ENCODE measurements at places on chromosomes 1 and 21. TPM values are rescaled to one million over a fixed set of nuclear protein-coding genes. Genes with fewer than 3 reads are reported as not detected.
A peak's percentile ranks its signal among the peaks of the same experiment; 100 is the strongest.

GRCh38 chr1:36207339-36207738 lies 16.9 kb upstream of the THRAP3 start:
- DNase-seq: no peak

Gene LCE2A
- total RNA-seq: not detected

Gene WARS2
- total RNA-seq: 8.8 TPM

DNA sequence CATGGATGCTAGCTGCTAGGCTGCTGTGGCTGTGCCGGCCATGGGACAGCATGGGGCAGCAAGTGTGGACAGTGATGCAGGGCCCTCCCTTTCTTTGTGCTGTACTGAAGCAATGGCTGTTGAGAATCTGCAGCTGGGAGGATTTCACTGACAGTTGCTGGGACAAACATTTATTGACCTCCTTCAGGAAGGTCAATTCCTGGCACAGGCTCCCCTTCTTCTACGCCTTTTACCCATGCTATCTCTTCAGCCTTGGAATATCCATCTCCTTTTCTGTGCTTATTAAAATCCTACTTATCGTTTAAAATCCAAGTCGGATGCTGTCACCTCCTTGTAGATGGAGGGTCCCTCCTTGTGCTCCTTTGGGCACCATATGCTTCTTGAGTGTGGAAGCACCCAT lies 213.1 kb upstream of the USP24 start:
- DNase-seq: no peak

- peak; percentile 38 for DNase-seq
Observed at GRCh38 chr1:107782217-107782845, 182.6 kb downstream of the VAV3 start.

- no peak for DNase-seq
Observed at GRCh38 chr1:160829766-160830165, 32.9 kb downstream of the CD244 start.

DNA sequence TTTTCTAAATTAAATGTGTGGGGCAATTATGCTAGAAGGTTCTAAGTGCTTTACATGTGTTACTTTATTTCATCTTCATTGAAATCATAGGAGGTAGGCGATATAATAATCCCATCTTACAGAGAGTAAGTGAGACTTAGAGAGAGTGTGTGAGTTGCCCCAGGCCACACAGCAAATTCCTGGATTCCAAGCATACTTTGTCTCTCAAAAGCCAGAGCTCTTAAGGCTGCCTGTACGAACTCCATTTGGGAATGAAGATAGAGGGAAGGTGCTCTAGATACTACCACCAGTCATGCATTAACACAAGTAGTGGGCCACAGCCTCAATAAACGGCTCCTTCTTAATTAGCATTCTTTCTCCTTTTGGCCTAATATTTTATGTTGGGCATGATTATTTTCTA lies 170.1 kb downstream of the SIPA1L2 start:
- no peak for DNase-seq

Gene KLHDC9
- 5.3 TPM for total RNA-seq

Gene BARHL2
- not detected for total RNA-seq

Gene COL9A2
- 3.2 TPM for total RNA-seq

- no peak for DNase-seq
Observed at GRCh38 chr1:76510672-76511557, 356.4 kb upstream of the ST6GALNAC5 start.

GRCh38 chr1:11855430-11855829 lies 3.3 kb downstream of the NPPB start:
- no peak for DNase-seq

Gene HJV
- not detected for total RNA-seq

Gene PRKACB
- total RNA-seq: 28.5 TPM

- DNase-seq: no peak
Observed at GRCh38 chr1:154847891-154848290, 22.2 kb downstream of the KCNN3 start.

GRCh38 chr1:2345297-2346075 lies 45.9 kb downstream of the MORN1 start:
- DNase-seq: no peak

DNA sequence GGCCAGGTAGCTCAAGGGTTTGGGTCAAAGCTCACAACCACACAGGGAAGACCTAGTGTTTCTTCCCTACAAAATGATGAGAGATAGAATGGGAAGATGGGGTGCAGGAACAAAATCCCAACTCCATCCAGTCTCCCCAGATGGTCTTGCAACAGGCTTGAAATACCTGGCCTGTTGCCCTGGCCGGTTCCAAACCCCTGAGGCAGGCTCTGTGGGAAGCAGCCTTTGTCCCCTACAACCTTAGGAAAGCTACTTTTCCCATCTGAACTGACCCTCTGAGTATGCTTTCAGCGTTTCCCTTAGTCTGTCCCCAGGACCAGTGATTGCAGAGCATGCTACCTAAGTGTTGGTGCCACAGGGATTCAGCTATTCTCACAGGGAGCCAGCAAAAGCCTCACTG lies 104.0 kb downstream of the GDAP2 start:
- DNase-seq: no peak

DNA sequence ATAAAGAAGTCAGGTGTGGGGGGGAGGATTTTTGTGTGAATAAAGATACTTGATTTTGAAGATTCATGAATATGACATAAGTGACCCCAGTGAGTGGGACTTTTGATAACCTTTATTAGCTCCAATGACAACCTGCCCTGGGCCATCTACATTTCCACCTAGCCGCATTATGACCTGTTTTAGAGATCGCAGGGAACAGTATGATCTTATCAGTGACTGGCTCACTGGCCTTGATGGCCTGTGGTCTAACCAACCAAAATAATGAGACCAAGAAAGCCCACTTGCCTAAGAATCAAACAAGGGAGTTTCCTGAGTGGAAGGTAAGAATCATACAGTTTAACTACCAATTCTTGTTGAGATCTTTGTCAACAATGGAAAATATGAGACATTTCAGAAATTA lies 1.8 kb downstream of the ELAPOR1 start:
- no peak for DNase-seq

Gene ESPN
- 2.2 TPM for total RNA-seq

GRCh38 chr1:153678519-153679336 lies at the start of gene NPR1:
NPR1 (plus strand) TSS chr1:153678688; CDS start chr1:153679109, 421 bp downstream.
- peak; percentile 37 for DNase-seq

GRCh38 chr1:201013031-201013485 lies 10.5 kb downstream of the KIF21B start:
- DNase-seq: no peak

GRCh38 chr1:39679821-39680220 lies 7.9 kb upstream of the NT5C1A start:
- DNase-seq: no peak

Gene TSPAN1
- total RNA-seq: 94.8 TPM

DNA sequence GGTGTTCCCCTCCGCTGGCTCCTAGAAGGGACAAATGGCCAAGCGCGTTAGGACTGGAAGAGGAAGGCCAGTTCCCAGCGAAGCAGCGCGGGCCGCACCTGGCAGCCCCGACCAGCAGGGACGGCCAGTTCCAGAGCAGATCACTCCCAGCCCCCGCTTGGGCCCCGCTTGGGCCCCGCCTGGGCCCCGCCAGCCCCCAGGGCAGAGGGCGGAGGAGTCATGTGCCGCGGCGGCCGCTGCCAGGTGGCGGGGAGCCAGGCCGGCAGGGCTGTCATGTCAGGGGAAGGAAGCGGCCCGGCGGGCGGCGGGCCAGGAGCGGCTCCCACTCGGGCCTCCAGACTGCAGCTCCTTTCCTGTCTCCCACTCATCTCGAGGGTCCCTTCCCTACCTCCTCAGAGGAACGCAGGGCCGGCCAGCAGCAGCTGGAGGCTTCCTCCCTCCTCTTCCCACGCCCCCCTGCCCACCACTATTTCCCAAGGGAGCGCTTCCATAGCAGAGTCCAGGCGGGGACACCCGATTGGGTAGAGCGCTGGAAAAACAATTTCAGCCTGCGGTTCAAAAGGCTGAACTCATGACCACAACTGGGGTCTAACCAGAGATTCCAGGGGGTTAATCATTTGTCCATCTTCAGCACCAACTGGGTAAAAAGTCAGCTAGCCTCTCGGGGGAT lies 16.5 kb downstream of the ZNF697 start:
- peak; percentile 62 for DNase-seq

GRCh38 chr1:84675106-84675505 lies 15.2 kb downstream of the SSX2IP start:
- no peak for DNase-seq

GRCh38 chr1:77857552-77857951 lies 30.9 kb upstream of the NEXN start:
- no peak for DNase-seq

DNA sequence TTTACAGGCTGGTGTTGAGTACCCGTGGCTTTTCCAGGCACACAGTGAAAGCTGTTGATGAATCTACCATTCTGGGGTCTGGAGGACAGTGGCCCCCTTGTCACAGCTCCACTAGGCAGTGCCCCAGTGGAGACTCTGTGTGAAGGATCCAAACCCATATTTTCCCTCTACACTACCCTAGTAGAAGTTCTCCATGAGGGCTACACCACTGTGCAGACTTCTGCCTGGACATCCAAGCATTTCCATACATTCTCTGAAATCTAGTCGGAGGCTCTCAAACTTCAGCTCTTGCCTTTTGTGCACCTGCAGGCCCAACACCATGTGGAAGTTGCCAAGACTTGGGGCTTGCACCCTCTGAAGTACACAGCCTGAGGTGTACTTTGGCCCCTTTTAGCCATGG lies 227.8 kb downstream of the BACH1 start:
- DNase-seq: no peak

DNA sequence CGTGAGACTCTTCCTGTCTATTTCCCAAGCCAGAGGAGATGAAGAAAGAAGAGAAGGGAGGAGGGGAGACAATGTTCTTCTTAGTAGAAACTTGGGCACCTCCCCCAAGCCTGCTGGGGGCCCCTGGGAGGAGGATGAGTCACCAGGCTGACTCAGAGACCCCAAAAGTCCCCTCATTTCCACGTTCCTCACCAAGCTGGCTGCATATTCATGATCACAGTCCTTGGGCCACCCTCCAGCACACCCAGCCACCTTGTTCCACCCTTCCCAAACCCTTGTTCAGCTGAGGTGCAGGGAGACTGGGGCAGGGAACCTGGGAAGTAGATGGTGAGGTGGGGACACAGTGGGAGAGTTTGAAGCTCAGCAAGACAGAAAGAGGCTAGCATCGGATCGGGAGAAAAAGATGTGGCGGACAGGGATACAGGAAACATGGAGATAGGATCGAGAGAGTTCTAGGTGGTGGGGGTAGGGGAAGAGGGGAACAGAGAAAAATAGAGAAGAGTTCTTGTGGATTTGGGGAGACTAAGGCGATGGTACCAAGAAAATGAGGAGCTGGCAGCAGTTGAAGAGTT lies 712 bp downstream of the RAB13 start:
- no peak for DNase-seq

Gene NTMT2
- total RNA-seq: not detected

DNA sequence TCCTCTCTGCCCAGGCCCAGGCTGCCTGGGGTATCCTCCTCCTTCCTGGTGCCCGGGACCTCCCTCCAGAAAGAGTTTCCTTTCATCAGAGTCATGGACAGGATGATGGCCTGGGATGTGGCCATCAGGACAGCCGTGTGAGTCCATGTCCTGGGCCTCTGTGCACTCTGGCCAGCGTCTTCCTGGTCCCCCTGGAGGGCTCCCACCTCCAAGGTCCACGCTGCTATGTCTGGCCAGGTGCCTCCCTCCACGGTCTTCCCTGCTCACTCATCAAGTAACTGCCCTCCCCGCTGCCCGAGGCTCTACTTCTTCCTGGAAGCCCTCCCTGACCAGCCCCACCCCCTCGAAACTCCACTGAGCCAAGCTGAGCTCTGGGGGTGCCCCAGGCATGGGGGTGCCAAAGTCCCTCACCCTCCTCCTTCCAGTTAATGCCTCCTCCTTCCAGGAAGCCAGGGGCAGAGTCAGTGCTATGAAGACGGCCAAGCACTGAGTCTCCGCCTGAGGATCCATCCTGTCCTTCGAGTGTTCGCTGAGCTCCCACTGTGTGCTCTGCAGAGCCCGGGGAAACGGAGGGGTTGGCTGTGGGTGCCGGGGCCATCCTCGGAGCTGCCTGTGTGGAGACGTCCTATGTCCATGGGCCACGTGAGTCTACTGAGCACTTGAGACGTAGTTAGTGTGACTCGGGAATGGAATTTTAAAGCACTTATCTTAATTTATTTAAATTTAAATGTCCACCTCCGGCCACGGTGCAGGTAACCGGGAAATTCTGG lies 28.5 kb upstream of the TTC34 start:
- DNase-seq: no peak

Data from Calu3 (cell line).